ENCODE measurements at places on chromosomes 1 and 21.
A peak's percentile ranks its signal among the peaks of the same experiment; 100 is the strongest.

DNA sequence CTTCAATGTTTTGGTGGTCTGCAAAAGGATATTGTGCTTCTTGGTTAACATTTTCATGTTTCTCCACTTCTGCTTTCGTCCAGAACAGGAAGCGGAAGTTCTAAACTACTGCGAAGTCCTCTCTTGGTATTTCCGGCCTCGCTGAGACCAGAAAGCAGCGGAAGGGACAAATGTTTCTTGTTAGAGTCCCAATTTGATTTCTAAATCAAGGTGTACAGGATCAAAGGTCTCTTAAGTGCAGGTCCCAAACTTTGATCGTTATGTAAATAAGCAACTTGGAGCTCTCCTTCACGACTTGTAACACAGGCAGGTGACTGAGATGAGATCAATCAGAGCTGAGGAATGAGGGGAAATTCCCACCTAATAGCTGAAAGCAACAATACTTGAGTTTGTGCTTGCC, 40.1 kb upstream of the HMCN1 start:
- peak; percentile 49 for DNase-seq

DNA sequence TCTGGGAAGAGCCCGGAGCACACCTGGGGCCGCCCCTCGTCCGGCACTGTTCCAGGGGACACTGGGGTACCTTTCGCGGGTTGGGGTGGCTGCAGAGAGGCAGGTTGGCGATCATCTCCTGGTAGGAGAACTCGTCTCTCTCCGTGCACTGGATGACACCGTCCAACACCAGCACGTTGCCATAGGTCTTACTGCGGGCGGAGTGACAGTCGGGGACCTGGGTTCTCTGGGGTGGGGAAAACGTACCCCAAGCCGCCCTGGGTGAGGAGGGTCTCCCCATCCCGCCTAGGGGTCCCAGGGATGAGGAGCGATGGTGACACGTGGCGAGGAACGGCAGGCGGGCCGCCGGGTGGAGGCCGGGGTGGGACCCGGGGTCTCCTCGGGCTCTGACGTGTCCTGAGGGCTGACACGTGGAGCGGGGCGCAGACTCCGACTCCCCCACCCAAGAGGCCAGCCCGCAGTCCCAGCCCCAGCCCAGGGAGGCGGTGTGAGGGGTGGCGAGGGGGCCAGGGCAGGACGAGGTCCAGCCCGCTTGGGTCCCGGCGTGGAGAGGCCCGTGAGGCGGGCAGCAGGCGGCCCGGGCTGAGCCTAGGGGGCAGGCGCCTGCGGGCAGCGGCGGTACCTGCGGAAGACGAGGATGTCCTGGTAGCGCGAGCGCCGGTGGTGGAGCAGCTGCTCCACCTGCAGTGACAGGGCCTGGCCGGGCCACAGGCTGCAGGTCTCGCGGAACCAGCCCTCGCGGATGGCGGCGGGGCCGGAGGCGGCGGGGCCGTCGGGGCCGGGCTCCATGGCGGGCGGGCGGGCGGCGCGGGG, 457 bp downstream of the SRM start:
- DNase-seq, result no peak

DNA sequence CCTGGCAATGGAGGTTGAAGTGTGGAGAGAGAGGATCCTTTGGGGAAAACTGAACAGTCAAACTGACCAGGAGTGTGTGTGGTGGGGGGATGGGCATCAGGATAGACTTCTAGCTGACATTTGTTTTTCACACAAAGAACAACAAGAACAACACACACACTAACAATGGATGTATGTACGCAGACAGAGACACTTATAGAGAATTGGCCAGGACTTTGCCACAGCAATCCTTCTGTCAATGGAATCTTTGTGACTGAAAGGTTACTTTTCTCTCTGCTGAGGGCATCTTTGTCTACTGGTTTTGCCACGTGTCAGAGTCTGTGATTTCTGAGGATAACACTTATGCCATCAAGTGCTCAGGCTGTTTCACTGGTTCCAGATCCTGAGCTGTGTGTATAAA, 12.4 kb upstream of the FCGR2A start:
- no peak for DNase-seq

GRCh38 chr1:204503122-204503912, 8.7 kb upstream of the PIK3C2B start:
- DNase-seq, result peak; percentile 85

- no peak for DNase-seq
These were observed 1.8 kb downstream of the BCAN start for GRCh38 chr1:156643778-156644092.

GRCh38 chr1:3908886-3909517, 8.9 kb upstream of the C1orf174 start:
- DNase-seq, result no peak

- DNase-seq, result no peak
These were observed 329.5 kb upstream of the DUSP10 start for GRCh38 chr1:222071387-222071786.

- no peak for DNase-seq
These were observed 189.5 kb downstream of the PRDM16 start for GRCh38 chr1:3258386-3259003.

- no peak for DNase-seq
These were observed 284.1 kb downstream of the BRINP3 start for GRCh38 chr1:190193508-190194115.

DNA sequence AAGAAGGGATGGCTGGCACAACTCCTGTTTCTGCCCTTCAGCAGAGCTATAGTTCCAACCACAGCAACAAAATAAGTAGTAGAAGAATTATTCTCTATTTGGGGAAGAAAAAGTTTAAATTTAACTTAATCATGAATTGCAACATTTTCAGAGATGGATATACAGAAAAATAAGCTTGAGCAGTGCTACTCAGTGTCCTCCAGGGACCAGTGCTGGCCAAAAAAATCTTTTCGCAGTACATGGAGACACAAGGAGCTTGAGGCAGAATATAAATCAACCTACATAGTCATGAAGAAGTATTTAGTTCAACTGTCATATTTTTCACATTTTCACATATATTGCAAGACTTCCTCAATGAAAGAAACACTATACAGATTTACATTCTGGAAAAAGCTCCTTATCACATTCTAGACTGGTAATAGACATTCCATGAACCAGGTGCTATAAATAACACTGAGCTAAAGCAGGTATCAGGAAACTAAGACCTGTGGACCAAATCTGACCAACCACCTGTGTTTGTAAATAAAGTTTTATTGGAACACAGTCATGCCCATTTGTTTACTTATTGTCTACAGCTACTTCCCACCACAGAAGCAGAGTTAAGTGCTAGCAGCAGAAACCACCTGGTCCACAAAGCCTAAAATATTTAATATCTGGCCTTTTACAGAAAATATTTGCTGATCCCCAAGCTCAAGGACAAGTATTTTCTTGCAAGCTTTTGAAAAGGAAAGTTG, 101.9 kb downstream of the RGS21 start:
- DNase-seq, result no peak

GRCh38 chr1:24996983-24997893, 67.2 kb upstream of the RUNX3 start:
- DNase-seq, result peak; percentile 59

DNA sequence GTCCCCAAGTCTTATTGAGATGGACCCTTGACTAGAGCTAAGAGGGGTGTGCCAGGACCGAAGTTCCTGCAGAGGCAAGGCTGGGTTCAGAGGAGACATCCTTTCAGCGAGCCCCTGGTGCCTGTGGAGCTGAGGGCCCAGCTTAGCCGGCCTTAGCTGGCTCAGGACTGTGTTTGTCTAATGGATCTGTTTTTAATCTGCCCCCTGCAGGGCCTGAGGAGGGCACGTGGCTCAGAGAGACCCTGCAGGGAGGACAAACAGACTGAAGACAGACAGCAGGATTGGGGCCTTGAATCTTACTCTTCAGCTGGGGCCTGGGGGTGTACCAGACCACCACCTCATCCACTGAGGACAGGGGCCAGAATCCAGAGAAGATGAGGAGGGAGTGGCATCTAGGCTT, 1.6 kb downstream of the CRABP2 start:
- DNase-seq, result no peak

- no peak for DNase-seq
These were observed 209.9 kb downstream of the FAF1 start for GRCh38 chr1:50750021-50750619.

- DNase-seq, result no peak
These were observed 118.7 kb upstream of the ZBTB40 start for GRCh38 chr1:22332795-22333499.

GRCh38 chr21:37183749-37184148, 83.4 kb downstream of the VPS26C start:
- DNase-seq, result no peak

DNA sequence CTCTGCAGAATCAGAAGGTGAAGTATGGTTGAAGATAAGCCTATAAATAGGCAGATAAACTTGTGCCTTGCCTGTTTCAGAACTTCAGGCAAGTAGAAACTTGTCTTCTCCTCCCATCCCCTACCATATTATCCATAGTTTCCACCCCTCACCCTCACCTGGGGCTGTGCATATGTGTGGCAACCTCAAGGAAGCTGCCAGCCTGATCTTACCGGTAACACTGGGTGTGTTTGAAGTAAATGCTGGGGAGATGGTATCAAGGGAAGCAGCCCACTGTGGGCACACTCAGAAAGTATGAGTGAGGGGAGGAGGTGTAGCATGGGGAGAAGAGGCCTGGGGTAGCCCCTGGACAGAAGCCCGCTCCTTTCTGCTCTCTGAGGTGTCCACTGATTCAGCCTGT, 14.5 kb downstream of the VANGL2 start:
- no peak for DNase-seq

DNA sequence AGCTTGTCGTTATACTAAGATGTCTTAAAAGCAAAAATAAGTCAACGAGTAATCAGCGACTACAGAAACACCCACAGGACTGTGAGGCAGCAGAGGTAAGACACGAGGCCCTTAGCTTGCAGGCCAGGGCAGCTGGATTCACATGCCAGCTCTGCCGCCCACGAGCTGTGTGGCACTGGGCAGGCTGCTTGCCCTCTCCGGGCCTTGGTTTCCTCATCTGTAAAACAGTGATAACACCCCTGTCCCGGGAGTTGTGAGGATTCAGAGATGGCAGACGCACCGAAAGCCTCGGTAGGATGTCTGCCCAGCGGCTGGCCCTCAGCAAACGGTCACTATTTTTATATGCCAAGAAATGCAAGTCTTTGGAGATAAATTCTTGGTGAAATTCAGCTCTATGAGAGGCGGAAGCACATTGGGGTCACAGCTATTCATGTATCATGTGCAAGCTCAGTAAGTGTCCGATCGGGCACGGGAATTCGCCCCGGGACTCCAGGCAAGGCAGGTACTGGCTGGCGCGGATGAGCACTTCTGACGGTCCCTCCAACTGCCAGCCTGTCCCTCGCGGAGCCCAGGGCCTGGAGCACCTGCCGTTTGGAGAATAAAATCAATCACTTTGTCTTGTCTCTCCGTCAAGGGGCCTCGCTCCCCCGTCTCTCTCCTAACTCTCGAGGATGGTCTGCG, 1.1 kb downstream of the C2CD2 start:
- no peak for DNase-seq

DNA sequence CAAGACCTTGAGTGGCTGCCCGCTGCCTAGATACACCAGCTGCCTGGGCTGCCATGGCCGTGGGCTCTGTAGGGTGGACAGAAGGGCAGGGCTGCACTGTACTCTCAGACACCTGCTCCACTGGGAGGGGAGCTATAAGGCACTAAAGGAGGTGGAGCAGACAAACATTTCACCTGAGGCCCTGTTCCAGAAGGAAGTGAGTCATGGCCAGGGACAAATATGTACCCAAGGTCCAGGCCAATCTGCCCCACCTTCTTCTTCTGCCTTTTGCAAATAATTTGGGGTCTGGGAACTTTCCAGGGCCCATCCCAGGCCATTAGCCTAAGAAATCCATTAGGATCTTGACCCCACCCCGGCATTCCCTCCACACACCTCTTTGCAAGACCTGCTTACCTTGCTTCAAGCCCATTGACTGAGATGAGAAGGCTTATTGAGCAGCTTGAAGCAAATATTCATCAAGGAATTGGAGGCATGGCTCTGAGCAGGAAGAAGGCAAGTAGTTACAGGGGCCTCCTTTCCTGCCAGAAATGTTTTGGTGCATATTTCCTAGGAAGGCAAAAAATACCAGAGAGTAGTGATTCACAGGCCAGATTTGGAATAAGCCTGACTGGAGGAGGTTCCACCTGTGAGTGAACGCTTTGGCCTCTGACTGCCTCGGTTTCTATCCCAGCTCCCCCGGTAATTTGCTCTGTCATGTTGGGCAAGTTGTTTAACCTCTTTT, at the start of gene CAPN8:
TSS of gene CAPN8 (minus strand) at position 110 of the 721 bp plus-strand sequence. CDS start at position 55, 55 bp downstream.
- DNase-seq, result no peak

DNA sequence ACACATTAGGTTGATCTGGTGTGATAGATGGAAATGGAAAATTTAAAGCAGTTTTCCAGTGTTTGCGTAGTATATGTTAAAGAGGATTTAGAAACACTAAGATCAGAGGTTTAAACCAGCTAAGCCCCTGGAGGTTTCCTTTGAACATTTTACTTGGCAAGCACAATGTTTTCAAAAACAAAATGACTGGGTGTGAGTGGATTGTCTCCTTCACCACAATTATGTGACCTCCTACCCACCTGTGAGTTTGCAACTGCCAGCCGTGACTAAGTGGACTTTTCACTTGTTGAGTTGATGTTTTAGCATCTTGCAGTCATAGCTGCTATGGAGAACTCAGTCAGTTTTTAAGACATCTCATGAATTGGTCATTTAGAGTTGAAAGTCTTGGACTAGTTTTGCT, 4.7 kb downstream of the CCDC190 start:
- DNase-seq, result no peak

- DNase-seq, result no peak
These were observed 61.7 kb downstream of the ELK4 start for GRCh38 chr1:205570173-205570501.

GRCh38 chr1:115338457-115338820, 390 bp upstream of the NGF start:
- no peak for DNase-seq

DNA sequence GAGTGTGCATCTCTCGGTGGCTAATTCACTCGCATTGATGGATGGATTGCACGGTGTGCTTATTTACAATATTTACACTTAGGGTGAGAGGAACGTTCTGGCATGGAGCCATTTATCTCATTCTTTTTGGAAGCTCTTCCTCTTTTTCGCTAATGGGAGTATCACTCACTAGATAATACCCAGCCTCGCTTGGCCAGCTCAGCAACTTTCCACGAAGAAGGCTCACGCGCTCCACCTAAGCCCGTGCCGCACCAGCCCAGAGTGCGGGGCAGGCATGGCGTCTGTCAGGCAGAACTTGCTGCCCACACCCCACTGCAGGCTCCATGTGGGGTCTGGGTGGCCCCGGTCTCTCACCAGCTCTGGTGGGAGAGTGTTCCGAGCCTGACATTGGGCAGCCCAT, 484.9 kb downstream of the NPHP4 start:
- no peak for DNase-seq

DNA sequence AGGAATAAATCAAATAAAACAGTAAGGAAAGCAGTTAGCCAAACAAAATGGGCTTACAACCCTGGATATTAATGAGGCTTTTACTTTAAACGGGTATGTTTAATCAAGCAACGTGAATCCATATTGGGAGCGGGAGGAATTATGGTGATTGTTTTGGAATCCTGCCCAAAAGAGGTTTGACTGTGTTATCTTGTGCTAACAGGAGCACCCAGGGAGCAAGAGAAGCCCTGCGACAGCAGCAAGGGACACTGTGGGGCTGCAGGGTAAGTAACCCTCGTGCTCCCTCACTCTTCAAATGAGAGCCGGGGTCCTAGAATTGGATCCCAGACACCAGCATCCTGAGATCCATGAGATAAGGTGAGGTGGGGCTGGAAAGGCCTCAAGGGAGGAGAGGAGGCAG, 72.6 kb upstream of the PGBD5 start:
- no peak for DNase-seq

- no peak for DNase-seq
These were observed at the start of gene IL19 for GRCh38 chr1:206770531-206771337. Gene IL19, plus strand, starts transcription at chr1:206770773. Its CDS starts 65,890 bp downstream, at chr1:206836663.

- DNase-seq, result no peak
These were observed 4.5 kb downstream of the C21orf58 start for GRCh38 chr21:46319186-46319585.

Data from CD4-positive, alpha-beta T cell treated with Interleukin-4 for 1 hour (primary cell).